ENCODE measurements at places on chromosomes 5 and 9.

GRCh38 chr9:15132091-15132490 is 174.9 kb downstream of the TTC39B start:
- no peak for DNase-seq

DNA sequence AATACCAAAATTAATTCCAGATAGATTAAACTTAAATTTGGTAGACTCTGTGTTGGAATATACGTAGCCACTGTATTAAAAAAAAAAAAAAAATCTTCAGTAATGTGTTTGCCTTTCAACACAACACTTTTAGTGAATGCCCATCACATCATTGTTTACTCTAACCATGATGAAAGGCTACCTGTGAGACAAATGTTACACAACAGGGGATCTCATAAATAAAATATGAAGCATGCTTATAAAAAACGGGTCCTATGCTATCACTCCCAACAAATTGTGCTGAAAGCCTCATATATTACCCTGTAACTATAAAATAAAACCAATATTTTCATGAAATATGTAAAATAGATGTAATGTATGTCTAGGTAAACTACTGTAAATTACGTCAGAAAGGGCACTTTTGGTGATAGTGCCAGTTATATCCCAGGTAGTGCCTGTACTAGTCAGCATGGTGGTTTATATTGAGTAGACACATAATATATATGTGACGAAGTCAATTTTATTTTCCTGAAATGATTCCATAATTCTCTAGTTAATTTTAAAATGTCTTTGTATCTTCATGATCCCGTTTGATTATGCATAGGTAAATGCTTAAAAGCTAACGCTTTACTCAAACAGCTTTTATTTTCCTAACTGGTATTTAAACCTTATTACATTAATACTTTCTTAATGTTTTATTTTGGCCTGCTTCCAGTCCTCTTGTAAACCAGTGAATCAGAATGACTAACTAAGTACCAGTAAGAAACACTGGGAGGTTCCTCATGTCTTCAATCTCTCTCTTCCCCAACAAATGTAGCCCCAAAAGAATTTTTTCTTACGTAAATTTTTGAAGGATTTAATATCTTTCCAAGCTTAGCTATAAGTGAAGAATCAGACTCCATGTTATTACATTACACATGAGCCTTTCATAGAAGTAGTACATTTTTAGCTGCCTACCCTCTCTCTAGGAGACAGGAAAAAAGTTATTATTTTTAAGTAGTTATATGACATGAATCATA is 420.3 kb downstream of the GABRG2 start:
- DNase-seq, result no peak

DNA sequence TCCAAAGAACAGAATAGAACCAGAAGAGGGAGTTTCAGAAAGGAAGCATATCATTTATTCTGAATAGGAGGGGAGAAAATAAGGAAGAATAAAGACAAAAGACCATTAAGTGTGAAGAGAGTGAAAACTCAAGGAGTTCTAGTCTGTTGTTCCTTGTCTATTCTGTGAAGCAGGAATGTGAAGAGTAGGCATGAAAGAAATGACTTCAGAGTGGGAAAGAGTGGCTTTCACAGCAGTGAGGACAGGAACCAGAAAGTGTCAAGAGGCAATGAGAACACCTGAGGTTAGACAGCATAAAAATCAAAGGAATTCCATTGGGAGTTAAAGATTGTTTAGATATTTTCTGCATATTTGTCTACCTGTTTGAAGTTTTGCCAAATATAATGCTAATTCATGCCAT is 768.8 kb upstream of the GRAMD2B start:
- DNase-seq, result peak; percentile 6

DNA sequence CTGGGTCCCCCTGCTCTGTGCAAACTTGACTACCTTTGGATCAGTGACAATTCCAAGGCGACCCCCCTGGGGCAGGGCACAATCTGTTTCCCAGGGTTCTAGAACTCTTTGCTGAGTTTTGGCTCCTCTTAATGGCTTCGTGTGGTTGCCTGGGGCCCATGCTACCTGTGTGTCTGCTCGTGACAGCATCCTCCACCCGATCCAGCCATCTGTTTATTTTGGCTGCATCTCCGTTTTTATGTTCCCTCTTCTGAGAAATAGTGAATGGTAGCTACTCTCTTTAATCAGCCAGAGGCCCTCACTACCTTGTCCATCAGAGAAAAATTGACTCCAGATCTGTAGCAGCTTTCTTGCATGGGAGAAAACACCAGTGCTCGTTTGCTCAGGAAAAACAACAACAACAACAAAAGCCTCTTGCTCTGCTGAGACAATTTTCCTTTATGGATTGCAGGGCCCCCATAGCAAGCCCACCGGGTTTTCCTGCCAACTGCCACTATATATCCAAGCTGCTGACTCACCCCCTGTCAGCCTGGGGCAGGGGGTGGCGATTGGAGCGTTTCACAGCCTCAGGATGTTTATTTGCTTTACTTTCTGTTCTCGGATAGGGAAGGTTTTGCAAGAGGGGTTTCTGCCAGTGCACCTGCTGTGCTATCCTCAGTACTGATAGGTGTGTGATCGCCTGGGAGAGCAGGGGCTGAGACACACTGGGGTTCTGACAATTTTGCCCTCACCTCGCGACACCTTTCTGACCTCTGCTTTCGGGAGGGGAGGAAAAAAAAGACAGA is 607.8 kb downstream of the BNC2 start:
- no peak for DNase-seq

GRCh38 chr9:97831843-97832636 is 21.0 kb upstream of the FOXE1 start:
- peak; percentile 33 for DNase-seq

- no peak for DNase-seq
Observed at GRCh38 chr5:5979761-5980537, 398.4 kb downstream of the MED10 start.

- no peak for DNase-seq
Observed at GRCh38 chr9:15187589-15187988, 119.4 kb downstream of the TTC39B start.

GRCh38 chr9:136367296-136368145 is 4.0 kb upstream of the DNLZ start:
- DNase-seq, result no peak

GRCh38 chr9:103714992-103715391 is 379.1 kb upstream of the SMC2 start:
- DNase-seq, result peak; percentile 7

- DNase-seq, result no peak
Observed at GRCh38 chr5:94900006-94900505, 281.6 kb downstream of the SLF1 start.

DNA sequence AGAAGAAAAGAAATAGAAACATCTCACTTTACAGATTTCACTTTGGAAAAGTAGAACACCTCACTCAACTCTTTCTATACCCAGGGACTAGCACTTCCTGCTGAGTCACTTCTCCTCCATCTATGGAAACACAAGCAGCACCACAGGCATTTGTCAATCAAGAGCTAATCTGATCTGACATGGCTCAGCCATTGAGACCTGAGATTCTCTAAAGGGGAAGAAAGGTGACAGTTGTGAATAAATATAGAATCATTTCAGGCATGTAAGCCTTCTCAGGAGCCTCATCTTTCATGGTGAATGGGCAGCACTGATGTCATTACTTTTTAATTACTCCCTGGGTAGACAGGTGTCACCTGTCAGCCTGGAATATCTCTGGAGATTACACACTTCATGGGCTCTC is 559.8 kb downstream of the HINT1 start:
- DNase-seq, result no peak

DNA sequence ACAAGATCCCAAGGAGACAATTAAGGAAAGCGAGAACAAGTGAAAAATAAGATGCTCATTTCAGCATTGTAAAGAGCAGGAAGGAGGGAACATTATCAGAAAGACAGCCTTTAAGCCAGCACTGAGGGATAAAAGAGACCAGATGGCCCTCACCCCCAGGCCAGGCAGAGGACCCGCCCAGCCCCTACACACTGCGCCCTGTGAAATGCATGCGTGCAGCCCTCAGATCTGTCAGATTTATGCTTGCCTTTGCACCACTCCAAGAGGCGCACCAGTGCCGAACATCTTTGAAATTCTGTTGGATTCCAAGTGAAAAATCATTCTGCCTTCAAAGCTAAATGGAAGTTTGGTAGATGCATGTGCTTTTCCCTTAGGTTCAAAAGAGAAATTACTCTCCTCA is 378.0 kb downstream of the MLLT3 start:
- no peak for DNase-seq

DNA sequence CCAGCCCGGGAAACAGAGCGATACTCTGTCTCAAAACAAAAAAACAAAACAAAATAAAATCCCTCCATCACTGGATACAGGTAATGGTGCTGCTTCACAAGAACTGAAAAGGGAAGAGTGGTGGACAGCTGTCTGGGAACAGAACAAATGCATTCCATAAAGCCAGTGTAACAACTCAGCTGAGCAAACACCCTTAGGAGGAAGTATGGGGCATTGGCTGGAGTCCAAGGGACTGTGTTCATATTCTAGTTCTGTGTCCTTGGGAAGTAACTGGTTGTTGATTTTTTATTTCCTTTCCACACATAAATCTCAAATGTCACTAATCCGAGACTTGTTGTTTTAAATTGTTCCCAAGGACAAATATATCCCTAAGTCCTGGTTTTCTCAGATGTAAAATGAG is 38.3 kb downstream of the HTR1A start:
- no peak for DNase-seq

GRCh38 chr5:171149333-171149732 is 159.7 kb upstream of the TLX3 start:
- no peak for DNase-seq

GRCh38 chr9:113563826-113564497 is 100.4 kb downstream of the RGS3 start:
- DNase-seq, result no peak

DNA sequence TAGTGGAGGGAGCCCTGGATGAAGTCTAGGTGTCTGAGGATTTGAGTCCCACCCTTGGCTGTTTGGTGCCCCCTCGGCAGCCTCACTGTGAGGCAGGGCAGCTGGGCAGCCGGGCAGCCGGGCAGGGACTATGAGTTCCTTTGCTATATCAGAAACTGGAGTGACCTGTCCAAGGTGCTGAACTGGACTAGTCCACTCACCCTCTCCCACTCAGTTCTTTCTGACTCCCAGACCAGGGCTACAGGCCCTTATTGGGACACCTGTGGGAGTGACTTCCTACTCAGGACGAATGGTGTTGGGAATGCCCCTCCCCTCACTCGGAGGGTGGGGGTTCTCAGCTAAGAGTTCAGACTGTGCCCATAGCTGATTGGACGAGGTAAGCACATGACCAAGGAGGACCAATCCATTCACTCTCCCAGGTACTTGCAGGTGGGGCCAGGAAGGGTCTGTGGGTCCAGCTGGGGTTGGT is 34.1 kb upstream of the RAPGEF1 start:
- DNase-seq, result peak; percentile 69

Measured in GM23338 (cell line).